NCI-H187 (cell line): ENCODE measurements at places on chromosomes 2 and 18.

DNA sequence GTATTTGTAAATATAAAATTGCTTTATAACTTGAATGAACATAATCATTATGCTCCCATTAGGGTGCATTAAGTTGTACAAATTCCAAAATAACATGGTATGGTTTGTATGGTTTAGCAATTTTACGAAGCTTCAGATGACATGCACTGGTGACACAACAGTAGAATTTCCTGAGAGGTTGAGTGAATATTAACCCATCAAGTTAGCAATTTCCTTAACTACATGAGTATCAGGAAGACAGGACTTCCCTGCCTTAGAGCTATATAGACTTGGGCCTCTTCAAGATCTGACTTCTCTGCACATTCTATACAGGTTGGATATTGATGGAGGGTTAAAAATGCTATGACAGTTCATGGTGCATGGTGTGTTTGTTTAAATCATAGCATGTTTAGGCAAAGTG lies 60.2 kb downstream of the ZC3H6 start:
- no peak for DNase-seq

GRCh38 chr2:109438773-109439389 lies 174.9 kb downstream of the SEPTIN10 start:
- DNase-seq: no peak

GRCh38 chr2:66717218-66717905 lies 282.4 kb downstream of the MEIS1 start:
- DNase-seq: no peak

DNA sequence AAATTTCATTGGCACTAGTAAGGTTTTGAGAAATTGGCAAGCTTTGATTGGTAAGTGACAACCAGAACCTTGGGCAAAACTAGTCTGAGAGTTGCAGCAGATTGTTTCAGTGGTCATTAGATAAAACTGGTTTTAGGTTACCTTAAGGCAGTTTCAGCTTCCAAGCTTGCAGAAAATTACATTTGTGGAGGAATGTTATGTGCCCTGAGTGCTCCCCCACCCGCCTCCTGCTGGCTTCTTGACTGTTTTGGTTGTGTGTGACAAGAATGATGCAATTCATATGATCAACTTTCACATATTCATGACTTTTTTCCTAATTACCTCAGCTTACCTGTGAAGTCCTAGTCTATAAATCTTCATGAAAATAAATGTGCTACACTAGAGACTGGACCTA lies 599.5 kb upstream of the ZNF804A start:
- no peak for DNase-seq

GRCh38 chr2:23241611-23242245 lies 143.3 kb upstream of the KLHL29 start:
- DNase-seq: no peak

DNA sequence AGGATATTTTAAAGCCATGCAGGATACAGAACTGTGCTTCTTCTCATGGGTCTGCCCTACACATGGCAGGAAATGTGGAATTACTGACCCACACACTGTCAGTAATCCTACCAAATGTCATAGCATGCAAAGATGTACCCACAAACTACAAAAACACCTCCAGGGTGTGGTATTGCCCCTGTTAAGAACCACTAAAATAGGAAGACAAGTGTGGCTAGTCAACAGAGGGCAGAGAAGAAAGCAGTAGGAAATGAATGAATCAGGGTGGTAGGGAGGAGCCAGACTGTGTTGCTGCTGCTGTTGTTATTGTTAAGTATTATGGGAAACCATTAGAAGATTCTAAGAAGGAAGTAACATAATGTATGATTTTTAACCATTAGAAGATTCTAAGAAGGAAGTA lies 556.7 kb upstream of the ACVR2A start:
- no peak for DNase-seq

- DNase-seq: no peak
These were observed 88.3 kb downstream of the NFATC1 start for GRCh38 chr18:79483971-79484491.

DNA sequence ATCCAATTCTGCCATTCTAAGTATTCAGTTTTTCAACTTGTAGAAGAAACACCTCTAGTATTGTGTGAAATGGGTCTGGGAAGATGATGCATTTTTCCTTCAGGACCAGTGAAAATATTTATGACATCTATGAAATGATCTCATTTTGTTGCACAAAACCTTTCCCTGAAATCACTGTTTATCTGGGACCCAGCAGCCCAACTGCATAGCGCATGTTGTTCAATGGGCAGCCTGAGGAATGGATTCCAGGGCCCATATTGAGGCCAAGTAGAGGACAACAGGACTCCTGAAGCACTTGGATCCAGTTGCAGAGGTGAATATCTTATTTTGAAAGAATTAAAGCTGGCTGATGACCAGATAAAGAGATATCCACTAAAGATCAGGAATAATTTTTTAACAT lies 7.3 kb downstream of the RBMS1 start:
- DNase-seq: no peak

GRCh38 chr2:64359171-64359891 lies 94.6 kb upstream of the LGALSL start:
- no peak for DNase-seq

DNA sequence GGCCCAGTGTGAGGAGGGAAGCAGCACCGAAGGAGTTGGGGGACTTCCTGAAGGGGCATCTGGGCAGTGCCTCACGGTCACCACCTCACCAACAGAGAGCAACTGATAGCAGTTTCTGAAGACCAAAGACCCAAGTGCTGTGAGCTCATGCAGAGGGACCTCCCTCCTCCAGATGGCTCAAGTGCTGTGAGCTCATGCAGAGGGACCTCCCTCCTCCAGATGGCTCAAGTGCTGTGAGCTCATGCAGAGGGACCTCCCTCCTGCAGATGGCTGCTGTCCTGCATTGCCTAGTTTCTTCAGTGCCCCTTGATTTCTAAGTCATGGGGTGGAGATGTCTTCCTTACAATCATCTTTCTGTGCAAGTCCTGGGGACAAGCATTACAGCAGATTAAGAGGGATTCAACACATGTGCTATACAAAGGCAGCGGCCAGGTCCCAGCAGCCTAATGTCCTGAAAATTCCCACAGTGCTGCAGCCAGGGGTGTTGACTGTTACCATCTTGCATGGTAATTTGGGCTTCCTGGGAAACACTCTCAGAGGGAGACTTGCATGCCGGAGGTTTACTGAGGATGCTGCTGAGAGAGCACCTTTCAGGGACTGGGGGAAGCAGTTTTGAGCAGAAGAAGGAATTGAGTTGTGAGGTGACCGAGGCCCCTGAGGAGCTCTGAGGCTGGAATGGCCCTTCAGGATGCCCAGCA lies 409.3 kb downstream of the GALR1 start:
- DNase-seq: no peak

- DNase-seq: no peak
These were observed 566.4 kb downstream of the ZEB2 start for GRCh38 chr2:143953451-143954030.

DNA sequence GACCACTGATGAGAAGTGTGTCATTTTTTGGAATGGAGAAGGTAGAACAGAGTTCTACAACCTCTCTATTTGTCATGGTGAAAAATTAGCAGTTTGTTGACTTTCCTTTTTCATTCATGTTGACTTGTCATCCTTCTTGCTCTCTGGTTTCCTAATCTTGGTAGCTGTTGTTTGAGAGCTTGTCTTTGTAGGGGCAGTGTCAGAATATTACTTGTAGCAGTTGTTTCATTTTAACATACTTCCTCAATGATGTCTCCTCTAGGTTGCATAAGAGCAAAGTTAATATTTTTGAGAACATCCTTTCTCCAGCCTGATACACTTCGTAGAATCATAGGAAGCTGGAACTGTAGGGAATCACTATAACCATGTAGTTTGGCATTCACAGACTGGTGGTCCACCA lies 368.2 kb upstream of the FANCL start:
- no peak for DNase-seq

DNA sequence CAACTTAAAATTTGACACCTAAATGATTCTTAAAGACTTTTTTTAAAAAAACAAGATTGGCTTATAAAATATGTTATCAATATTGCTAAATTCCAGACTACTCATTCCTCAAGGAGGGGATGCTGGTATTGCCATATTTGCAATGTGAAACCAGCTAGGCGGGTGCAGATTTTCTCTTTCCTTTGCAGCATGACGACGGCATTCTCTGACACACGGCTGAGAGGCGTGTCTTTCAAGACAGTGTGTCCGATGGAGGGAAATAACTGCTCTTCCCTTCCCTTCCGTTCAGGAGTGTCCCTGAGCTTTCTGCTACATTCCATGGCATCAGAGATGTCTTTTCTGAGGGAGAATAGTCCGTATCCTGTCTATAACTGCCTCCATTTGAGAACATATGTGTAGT lies 38.2 kb upstream of the CNGA3 start:
- no peak for DNase-seq

GRCh38 chr2:158686210-158686691 lies 108.9 kb upstream of the DAPL1 start:
- no peak for DNase-seq

- DNase-seq: no peak
These were observed at the start of gene ITGA6 for GRCh38 chr2:172427256-172427989. Gene ITGA6 (plus strand): TSS chr2:172427586.

DNA sequence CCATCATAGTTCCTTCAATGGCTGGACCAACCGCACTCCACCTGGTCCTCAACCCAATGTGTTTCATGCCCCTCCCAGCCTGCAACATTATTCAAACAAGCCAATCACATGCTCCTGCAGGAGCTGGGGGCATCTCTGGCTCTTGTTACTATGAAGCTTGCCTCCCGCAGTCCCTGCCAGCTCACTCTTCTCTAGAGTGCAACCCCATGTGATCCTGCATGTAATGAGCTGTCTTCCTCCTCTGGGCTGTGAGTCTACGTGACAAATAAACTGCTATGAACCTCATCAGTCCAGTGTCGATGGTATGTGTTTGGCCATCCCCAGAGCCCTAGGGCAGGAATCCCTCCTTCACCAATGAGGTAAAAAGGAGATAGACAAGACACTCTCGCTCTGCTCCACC lies 15.8 kb upstream of the BOD1L2 start:
- DNase-seq: no peak

- no peak for DNase-seq
These were observed 53.9 kb downstream of the PTGR3 start for GRCh38 chr18:75154997-75155396.

DNA sequence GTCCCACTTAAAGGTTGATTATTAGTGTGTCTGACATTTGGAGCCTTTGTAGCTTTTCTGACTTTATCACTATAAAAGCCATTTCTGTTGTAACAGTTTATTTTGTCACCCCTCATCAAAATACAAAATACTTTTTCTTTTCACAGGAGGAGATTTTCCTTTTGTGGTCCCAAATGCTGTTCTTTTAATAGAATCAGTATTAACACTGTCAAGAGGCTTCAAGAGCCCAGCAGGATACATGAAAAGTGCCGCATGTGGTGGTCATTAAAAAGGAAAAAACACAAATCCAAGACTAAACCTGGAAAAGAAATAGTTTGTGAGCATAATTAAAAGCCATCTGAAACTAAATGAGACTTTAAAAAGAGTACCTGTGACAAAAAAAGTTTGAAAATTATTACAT lies 515.7 kb downstream of the DCDC2C start:
- DNase-seq: no peak

DNA sequence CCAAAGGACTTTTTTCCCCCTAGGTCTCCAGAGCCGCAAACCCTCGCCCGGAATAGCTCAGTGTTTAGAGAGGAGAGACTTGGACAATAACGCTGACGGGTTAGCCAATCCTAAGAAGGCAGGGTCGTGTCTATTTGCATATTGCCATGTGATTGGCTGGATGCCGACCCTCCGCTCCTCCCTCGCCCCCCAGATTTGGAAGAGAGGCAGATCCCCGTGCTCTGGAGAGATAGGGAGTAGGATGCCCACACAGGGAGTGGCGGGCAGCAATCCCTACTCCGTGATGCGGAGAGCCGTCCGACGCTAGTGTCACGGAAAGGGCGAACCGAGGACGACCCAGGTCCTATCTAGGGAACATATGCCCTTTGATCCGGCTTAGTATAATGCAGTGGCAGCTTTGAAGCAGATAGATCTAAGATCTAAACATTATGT lies 1.4 kb downstream of the WNT6 start:
- no peak for DNase-seq

GRCh38 chr2:26922405-26923188 lies 47.8 kb upstream of the MAPRE3 start:
- DNase-seq: peak; percentile 36

DNA sequence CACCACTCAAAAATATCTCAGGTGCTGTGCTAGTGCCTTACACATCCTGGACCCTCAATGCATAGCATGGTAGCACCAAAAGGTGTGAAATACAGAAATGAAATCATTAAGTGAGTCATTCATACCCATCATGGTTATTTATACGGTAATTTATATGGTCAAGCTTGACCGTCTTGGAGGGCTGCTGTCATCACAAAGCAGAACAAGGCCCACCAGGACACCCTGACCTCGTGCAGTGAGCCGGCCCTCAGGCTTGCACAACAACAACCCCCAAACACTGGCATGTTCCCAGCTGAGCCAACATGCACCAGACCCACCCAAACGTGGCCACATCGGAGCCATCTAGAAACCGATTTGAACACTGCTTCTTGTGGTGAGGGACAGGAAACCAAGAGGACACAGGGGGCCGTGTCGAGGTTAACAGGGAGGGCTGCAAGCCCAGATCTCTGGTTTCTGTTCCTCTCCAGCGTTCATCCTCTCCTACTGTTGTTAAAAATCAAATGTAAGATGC lies 378.5 kb upstream of the ID2 start:
- no peak for DNase-seq

DNA sequence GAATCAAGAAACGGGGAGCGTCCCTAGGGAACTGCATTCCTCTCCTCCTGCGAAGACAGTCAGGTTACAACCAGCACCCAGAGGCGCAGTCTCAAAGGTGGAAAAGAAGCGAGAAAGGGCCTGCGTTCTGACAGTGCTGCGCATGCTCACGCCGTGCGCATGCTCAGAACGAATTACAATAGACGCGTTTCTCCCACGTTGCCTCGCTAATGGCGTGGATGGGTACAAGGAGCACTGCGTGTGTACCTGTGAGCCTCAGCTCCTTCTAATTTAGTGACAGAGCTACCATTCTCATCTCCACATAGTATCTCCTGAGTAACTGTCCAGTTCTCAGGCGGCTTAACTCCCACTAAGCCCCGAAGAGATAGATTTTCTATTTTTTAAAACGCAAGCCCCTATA lies 448.8 kb downstream of the TXNL1 start:
- DNase-seq: no peak

DNA sequence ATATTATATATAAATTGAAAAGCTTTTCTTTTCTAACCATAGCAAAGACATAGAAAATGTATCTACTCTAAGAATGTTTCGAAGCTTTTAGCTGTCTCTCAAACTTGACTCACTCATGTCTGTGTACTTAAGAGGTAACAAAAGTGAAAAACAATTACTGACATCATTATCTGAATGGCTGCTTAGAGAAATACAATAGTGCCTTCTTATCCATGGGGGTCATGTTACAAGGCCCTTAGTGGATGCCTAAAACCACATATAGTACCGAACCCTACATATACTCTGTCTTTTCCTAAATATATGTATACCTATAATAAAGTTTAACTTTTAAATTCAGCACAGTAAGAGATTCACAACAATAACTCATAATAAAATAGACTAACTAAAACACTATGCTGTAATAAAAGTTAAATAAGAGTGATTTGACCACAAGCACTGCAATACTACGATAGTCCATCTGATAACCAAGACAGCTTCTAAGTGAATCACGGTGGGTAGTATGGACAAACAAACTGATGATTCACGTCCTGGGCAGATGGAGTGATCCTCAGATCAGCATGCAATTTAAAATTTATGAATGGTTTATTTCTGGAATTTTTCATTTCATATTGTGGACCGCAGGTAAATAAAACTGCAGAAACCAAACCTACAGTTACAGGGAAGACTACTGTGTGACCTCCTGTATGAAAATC lies 246.2 kb downstream of the XIRP2 start:
- DNase-seq: no peak
